CD4-positive, alpha-beta T cell (primary cell): ENCODE measurements at places on chromosomes 2 and 18.

DNA sequence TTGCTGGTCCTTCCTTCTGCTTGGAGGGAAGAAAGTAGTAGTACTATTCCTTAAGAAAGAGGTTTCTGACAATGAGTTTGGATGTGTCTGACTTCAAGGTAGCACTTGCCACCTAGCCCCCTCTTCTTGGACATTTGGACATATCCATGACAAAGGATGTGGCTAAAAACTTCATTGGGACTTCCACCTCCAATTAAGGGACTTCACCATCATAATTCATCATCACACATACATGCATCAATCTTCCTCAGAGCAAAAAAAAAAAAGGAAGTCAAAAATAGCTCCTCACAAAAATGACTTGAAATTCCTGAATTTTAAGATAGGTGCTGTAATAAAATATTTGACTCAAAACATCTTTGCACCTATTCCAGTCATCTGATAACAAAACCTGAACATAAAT, 23.4 kb upstream of the PEX13 start:
- DNase-seq = no peak

- DNase-seq = no peak
These were observed 127.1 kb upstream of the TANK start for GRCh38 chr2:161033059-161033660.

DNA sequence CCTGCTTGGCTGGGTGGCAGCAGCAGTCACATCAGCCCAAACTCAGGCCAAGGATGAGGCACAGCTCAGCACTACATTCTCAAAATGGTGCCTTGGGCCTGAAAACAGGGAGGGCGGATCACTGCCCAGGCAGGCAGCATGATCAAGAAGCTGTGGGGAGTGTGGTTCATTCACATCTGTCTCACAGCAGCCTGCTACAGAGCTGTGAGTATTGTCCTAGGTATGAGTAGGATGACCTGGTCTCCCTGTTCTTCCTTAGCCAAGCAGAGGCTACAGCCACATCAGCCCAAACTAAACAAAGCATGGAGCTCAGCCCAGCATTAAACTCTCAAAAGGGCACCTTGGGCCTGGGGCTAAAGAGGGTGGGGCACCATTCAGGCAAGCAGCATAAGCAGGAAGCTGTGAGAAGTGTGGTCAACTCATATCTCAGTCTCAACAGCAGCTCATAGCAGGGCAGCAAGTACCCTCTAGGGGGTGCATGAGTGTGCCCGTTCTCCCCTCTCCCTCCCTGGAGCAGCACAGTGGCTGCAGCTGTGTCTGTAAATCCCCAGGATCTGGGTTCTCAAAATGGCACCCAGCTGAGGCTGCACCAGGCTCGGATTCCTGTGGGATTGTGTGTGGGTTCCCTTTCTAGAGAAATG, 139.6 kb downstream of the TRABD2A start:
- peak; percentile 7 for DNase-seq

- DNase-seq = no peak
These were observed 506.1 kb upstream of the FAM98A start for GRCh38 chr2:34105006-34105767.

- DNase-seq = no peak
These were observed 39.4 kb downstream of the HRH4 start for GRCh38 chr18:24499814-24500213.

- DNase-seq = no peak
These were observed 78.9 kb downstream of the NRXN1 start for GRCh38 chr2:50953021-50953420.

DNA sequence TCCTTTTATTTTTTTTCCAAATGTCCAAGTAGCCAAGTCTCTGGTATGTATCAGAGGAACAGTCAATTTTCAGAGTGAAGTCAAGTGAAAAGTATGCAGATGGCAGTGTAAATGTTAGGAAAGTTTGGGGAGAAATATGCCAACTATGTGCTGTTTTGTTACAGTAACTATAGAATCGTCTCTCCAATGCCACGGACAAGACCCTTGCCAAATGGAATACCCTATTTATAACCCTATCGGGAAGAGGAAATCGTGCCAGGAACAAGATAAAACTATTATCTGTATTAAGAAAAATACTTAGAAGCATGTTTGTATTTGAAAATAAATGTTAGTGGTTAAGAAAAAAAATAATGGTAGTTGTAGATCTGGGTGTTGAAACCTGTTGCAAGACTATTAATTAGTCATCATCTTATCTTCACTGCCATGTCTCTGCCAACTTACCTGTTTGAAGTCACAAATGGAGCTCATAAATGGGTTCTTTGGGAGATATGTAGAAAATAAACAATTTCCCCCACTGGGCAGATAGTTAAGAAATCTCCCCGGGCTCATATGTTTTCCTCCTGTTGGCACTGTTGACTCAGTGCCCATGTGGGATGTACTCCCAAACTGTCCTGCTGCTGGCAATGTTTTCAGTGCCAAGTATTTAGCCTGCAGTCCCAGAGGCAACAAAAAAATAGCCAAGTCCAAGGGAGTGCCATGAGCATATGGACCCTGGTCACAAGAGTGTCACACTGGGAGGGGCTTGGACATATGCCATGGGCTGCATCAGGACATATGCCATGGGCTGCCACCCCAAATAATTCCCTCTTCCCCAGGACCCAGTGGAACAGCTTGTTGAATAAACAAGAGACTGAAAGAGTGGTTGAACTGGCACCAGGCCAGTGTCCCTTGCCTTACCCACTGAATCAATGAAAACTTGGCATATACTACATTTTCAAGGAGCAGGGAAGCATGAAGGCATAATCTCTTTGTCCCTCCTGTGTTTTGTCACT, 366.9 kb downstream of the OSR1 start:
- no peak for DNase-seq

DNA sequence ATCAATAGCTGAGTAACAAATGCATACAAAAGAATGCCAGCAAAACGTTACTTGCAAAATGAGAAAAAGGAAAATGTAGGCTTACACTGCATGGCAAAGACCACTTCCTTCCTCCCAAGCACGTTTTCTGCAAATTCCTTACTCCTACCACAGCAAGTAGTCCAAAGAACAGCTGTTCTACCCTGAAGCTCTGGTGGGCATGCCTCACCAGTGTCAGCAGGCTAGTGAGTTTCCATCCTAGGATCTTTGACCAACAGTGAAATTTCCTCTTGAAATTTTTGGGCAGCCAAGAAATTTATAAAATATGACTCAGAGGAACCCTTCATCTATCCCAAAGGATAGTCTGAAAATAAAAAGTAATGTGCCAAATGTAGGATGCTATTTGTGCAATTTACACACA, 123.9 kb downstream of the ZNF532 start:
- DNase-seq = no peak

DNA sequence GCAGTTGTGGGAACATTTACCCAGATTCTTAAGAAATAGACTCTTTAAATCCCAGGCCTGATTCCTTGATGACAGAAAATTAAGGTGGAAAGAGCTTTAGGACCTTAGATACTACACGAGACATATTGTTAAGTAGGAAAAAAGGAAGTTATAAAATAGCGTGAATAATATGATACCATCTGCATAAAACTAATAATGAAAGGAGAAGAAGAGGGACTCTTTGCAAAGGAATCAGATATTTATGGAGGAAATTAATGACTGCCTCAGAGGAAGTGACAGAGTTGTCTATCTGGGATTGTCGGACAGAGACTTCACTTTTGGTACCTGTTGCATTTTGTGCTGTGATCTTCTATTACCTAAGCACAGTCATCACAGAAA, 20.8 kb downstream of the APCDD1 start:
- DNase-seq = no peak

DNA sequence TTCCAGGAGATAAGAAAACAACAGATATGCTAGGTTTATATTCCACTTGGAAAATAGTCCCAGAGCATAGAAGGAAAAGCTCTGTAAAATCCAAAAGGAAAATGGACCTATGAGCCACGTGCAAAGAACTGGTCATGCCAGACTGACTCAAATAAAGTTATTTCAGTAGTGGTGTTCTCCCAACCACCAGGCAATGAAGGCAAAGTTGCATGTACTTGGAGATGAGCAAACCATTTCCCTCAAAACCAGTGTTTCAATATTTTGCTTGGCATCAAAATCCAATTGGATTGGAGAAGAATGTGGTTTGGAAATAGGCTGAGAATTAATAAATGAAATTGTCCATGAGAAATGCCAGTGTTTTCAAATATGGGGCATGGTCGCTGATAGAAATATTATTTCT, 237.5 kb downstream of the ICOS start:
- no peak for DNase-seq

DNA sequence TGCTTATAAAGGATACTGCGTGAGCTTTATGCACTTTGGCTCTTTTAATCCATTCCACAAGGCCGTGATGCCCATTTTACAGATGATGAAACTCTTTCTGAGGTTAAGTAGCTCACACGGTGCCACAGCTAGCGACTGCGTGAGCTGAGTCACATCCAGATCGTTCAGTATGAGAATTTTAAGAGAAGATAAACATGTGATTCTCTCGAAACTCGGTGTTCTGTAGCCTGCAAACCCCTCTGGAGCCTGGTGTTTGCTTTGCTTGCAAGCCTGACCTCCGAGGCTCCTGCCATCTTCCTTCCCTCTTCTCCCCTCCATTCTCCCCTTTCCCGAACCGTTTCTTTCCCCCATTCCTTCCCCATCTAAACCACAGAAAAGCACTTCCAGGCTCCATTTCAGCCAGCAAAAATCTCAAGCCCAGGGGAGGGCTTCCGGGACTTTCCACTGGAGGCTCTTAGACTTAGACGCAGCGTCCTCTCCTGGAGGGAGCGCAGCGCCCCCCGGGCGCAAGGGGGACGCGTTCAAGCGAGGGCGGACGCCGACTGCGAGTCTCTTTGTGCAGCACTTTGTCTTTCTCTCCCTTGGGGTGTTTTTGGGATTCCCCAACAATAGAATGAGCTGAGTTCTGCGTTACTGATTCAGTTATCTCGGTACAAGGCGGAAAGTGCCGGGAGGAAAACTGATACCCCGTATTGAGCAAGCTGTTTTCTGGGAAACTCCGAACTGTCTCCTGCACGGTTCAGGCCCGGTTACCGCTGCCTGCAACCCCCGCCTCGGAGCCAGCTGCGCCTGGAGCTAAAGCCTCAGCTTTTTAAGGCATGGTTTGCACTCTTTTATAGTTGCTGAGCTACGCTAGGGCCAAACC, 38.0 kb downstream of the CYP1B1 start:
- DNase-seq = no peak

DNA sequence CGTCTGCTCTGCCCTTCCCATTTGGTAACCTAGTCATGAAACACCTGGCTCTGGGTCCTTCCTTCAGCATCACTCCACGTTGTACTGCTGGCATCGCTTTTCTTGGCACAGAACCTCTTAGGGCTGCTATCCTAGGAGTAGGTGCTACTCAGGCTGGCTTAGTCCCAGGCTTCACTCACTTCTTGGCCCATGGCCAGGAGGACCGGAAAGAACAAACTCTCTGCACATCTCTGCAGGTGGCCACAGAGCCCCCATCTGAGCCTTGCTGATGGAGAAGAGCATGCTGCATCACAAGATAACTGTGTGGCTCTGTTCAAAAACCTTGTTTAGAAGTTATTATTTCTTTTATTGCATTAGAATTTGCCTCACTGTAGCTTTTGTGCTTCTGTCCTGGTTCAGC, 447.2 kb upstream of the TNP1 start:
- no peak for DNase-seq

GRCh38 chr2:235008584-235009044, 56.8 kb downstream of the SH3BP4 start:
- DNase-seq = no peak

DNA sequence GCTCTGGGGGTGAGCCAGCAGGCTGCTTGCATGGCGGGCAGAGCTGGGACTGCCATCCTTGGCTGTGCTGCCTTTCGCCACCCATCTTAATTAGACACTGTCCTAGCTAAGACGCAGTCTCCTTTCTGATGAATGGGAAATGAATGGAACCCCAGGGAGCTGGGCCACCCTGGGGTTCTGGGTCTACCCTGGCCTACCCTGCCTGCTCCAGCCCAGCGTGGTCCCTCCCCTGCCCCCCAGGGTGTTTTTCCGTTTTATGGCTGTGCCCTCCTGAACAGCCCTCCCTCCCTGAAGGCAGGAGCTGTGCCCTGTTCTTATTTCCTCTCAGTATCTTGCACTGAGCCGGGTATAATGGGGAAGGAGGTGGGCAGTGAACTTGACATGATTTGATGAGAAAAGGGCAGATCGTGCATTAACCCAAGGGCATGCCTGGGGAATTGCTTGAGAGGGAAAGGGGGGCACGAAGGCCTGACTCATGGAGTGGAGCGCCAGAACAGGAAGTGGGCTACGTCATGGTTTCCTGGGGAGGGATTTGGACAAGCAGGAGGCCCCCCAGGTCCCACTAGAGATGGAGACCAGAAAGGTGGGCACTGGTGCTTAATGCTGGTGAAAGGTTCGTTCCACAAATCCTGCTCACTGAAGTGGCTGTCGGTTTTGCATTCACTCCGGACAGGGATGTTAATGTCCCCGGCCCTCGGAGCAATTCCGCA, 165.0 kb downstream of the KLHL29 start:
- DNase-seq = no peak

DNA sequence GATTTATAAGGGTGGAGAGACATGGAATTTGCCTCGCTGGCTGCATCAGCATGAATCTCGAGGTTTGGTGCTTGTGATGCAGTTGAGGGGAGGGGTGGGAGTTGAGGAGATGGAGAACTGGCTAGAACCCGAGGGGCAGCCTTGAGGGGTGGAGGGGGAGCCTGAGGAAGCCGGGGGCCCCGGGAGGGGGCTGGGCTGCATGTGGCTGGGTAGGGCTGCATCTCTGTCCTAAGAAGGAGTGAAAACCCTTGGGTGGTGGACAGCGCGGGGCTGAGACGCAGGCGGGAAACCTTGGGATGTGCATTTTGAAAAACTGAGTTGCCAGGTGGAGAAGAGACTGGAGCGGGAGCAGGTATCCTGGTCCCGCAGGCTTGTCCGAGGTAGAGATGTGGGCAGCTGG, 64.2 kb downstream of the SNTG2 start:
- no peak for DNase-seq

- peak; percentile 73 for DNase-seq
These were observed at the start of gene SP140L for GRCh38 chr2:230326453-230327417. SP140L (plus strand) TSS chr2:230327193; CDS start chr2:230327270, 77 bp downstream.

DNA sequence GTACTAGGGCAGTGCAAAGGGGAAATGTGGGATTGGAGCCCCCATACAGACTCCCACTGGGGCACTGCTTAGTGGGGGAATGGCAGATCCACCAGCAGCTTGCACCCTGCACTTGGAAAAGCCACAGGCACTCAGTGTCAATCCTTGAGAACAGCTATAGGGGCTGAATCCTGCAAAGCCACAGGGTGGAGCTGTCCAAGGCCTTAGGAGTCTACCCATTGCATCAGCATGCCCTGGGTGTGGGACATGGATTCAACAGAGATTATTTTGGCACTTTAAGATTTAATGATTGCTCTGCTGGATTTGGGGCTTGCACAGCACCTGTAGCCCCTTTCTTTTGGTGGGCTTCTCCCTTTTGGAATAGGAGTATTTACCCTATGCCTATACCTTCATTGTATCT, 8.6 kb upstream of the ZNF24 start:
- no peak for DNase-seq
